ENCODE measurements at places on chromosomes 12 and 14. TPM values are rescaled to one million over a fixed set of nuclear protein-coding genes. Genes with fewer than 3 reads are reported as not detected.

GRCh38 chr14:34325493-34325892 is 136.5 kb downstream of the SPTSSA start:
- DNase-seq, result no peak
- H3K27me3 ChIP-seq, result peaks cover 7% of the 10 kb centered on the region
- H3K4me1 ChIP-seq, result no peaks in the 10 kb centered on the region
- no peak overlapping the region for H3K4me3 ChIP-seq

TEX22 gene
- 2.7 TPM for total RNA-seq

- DNase-seq, result no peak
- H3K4me3 ChIP-seq, result no peak overlapping the region
- no peaks in the 10 kb centered on the region for H3K27me3 ChIP-seq
- peaks cover 6% of the 10 kb centered on the region for H3K36me3 ChIP-seq
- no peak overlapping the region for H3K27ac ChIP-seq
Observed at GRCh38 chr14:26709019-26709418, 111.2 kb upstream of the NOVA1 start.

- DNase-seq, result no peak
- H3K36me3 ChIP-seq, result no peaks in the 10 kb centered on the region
- H3K27ac ChIP-seq, result no peak overlapping the region
Observed at GRCh38 chr14:70045844-70046535, 142.8 kb downstream of the SLC8A3 start.

DDX51 gene
- 29.5 TPM for total RNA-seq

PLEKHD1 gene
- 0.21 TPM for total RNA-seq

DNA sequence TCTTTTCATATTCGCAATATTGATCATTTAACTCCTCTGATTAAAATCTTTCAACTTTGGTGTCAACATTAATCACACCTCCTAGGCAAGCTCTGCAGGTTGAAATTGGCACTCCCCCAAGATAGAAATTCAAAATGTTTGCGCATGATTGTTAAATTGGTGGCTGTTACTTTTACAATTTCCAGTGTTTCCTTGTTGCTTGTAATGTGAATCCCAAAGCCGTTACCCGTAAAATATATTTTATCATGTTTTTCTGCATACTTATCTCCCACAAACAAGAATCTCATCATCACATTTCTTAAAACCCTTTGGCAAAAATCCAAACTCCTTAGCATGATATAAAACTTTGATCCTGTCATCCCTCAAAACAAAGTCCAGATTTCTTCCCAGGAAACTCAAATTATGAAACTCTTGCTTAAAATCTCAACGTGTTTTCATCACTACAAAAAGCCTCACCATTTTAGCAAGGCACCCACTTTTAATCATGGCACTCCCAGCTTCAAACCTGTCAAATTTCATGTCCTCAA is 14.7 kb downstream of the RTL1 start:
- H3K27me3 ChIP-seq, result peaks cover 34% of the 10 kb centered on the region
- H3K36me3 ChIP-seq, result no peaks in the 10 kb centered on the region
- H3K27ac ChIP-seq, result no peak overlapping the region
- no peak overlapping the region for H3K4me3 ChIP-seq
- no peak for DNase-seq

DNA sequence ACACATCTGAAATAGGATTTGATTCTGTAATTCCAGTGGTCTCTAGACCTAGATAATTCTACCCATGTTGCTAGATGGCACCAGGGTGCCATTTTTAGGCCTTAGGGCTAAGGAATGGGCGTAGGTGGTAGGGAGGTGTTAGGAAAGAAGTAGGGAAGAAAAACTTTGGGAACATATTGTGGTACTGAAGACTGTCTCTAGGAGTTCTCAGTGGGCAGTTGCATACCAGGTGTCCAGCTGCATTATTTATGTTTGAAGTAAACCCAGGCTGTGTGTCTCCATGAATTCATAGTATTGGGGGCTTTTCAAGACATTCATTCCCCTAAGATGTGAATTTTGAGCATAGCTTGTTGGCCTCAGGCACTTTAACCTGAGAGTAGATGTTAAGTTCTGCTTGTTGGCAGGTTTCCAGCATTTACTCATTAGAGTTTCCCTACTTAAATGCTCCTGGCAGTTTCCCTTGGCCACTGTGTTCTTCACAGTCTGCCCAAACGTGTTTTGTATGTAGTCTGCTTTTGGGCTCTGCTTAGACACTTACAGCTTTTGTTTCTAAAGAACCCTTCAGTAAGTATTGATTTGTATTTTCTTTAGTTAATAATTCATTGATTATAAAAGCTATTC is 31.5 kb upstream of the CCT2 start:
- DNase-seq, result no peak
- H3K36me3 ChIP-seq, result no peaks in the 10 kb centered on the region
- no peak overlapping the region for H3K4me3 ChIP-seq
- H3K27me3 ChIP-seq, result no peaks in the 10 kb centered on the region

DNA sequence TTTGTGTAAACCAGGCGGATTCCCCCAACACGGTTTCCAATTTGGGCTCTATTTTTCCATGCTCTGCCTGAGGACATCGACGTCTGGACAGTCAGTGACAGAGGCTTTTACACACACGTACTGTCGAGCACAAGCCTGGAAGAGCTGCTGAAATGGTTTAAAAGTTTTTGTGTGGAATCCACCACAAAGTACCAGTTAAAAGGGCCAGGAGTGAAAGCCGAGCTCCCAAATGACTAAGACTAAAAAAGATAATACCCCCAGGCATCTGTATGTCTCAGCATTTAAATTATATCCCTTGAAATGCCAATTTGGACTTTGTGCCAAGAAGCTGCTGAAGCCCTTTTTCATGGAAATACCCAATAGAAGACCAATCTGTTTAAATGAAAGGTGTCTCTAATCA is 173.2 kb downstream of the EGLN3 start:
- H3K27ac ChIP-seq, result no peak overlapping the region
- H3K4me1 ChIP-seq, result no peaks in the 10 kb centered on the region
- no peak for DNase-seq
- H3K27me3 ChIP-seq, result peaks cover 4% of the 10 kb centered on the region
- no peak overlapping the region for H3K4me3 ChIP-seq

- peaks cover 18% of the 10 kb centered on the region for H3K4me1 ChIP-seq
- DNase-seq, result no peak
- H3K27me3 ChIP-seq, result no peaks in the 10 kb centered on the region
- H3K27ac ChIP-seq, result no peak overlapping the region
- no peaks in the 10 kb centered on the region for H3K36me3 ChIP-seq
- no peak overlapping the region for H3K4me3 ChIP-seq
Observed at GRCh38 chr14:100222224-100223093, 16.5 kb upstream of the YY1 start.

DNA sequence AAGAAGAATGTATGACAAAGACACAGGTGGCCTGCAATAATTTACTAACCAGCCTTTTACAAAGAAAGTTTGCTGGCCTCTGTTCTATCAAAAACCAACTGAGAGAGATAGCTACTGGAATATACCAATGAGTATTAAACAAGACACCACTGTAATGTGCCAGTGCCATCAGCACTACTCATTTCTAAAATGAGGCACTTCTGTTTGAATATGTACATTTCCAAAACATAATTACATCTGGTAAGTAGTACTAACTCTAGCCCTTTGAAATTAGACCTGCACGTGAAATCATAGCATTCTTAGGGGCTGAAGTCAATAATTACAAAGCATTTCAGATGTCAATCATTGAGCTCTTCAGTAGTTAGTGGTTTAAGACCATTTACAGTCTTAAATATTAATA is 6.9 kb upstream of the SYCP3 start:
- no peak overlapping the region for H3K4me3 ChIP-seq
- DNase-seq, result no peak
- peaks cover 24% of the 10 kb centered on the region for H3K36me3 ChIP-seq
- H3K27ac ChIP-seq, result no peak overlapping the region
- peaks cover 23% of the 10 kb centered on the region for H3K4me1 ChIP-seq
- no peaks in the 10 kb centered on the region for H3K27me3 ChIP-seq

DNA sequence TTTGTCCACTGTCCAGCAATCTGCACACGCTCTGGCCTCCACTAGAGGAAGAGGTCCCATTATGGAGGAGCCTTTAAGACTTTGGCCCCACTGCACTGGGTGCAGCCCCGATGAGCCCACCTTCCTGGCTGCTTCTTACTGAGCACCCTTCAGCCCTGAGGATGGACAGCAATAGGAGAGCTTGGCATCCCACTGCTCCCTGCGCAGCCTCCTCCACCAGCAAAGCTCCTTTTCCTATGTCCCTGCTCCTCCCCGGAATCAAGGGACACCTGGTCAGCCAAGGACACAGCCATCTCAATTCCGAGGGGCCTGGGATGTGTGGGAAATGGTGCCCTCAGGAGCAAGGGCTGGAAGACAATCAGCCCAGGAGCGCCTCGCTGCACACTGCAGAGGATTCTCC is 94.7 kb downstream of the GCH1 start:
- peaks cover 4% of the 10 kb centered on the region for H3K4me1 ChIP-seq
- H3K4me3 ChIP-seq, result no peak overlapping the region
- H3K27ac ChIP-seq, result no peak overlapping the region
- peaks cover 10% of the 10 kb centered on the region for H3K27me3 ChIP-seq

LRFN5 gene
- total RNA-seq, result not detected

GRCh38 chr14:73776194-73776537 is 62.0 kb upstream of the PNMA1 start:
- DNase-seq, result no peak
- peaks cover 55% of the 10 kb centered on the region for H3K4me1 ChIP-seq
- no peaks in the 10 kb centered on the region for H3K27me3 ChIP-seq
- no peak overlapping the region for H3K27ac ChIP-seq
- no peaks in the 10 kb centered on the region for H3K36me3 ChIP-seq

GRCh38 chr12:27351476-27351875 is 18.8 kb downstream of the BMAL2 start:
- no peak overlapping the region for H3K27ac ChIP-seq
- no peaks in the 10 kb centered on the region for H3K36me3 ChIP-seq
- no peak overlapping the region for H3K4me3 ChIP-seq
- H3K4me1 ChIP-seq, result no peaks in the 10 kb centered on the region

DNA sequence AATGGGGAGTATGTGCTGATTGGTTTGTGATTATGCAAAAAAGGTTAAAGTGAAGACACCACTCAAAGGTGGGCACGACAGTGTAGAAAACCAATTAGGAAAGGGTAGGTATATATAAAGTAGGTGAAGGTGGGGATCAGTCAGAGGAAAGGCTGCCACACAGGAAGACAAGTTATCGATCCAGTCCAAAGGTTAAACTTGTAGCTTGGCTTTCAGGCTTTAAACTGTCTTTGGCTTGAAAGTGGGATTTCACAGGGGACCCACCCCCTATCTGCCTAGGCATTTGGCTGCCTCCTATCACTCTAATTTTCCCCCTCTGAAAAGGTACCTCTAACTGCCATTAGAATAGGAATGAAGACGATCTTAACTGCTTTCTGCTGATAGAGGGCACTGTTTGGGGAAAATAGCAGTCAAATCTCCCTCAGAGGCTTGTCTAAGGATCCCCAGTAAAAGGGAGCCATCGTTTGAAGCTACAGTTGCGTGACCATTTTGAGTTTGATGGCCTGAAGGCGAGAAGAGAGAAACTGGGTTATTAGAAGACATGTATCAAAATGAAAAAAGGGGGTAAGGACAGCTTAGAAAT is 250.2 kb downstream of the GPHN start:
- no peak for DNase-seq
- H3K27ac ChIP-seq, result no peak overlapping the region
- H3K4me3 ChIP-seq, result no peak overlapping the region
- no peaks in the 10 kb centered on the region for H3K36me3 ChIP-seq
- no peaks in the 10 kb centered on the region for H3K4me1 ChIP-seq

GRCh38 chr14:56490379-56490778 is 89.2 kb upstream of the TMEM260 start:
- no peak overlapping the region for H3K27ac ChIP-seq
- no peak for DNase-seq
- peaks cover 18% of the 10 kb centered on the region for H3K27me3 ChIP-seq
- H3K4me3 ChIP-seq, result no peak overlapping the region
- no peaks in the 10 kb centered on the region for H3K4me1 ChIP-seq

GRCh38 chr14:93090826-93091555 is 24.7 kb downstream of the ITPK1 start:
- H3K4me3 ChIP-seq, result no peak overlapping the region
- H3K4me1 ChIP-seq, result peaks cover 42% of the 10 kb centered on the region
- no peaks in the 10 kb centered on the region for H3K27me3 ChIP-seq
- no peaks in the 10 kb centered on the region for H3K36me3 ChIP-seq
- no peak overlapping the region for H3K27ac ChIP-seq

TESPA1 gene
- total RNA-seq, result 45.9 TPM

GRCh38 chr12:95681210-95681765 is 109.3 kb downstream of the NTN4 start:
- no peaks in the 10 kb centered on the region for H3K36me3 ChIP-seq
- H3K27ac ChIP-seq, result no peak overlapping the region
- DNase-seq, result no peak
- H3K4me1 ChIP-seq, result no peaks in the 10 kb centered on the region

DNA sequence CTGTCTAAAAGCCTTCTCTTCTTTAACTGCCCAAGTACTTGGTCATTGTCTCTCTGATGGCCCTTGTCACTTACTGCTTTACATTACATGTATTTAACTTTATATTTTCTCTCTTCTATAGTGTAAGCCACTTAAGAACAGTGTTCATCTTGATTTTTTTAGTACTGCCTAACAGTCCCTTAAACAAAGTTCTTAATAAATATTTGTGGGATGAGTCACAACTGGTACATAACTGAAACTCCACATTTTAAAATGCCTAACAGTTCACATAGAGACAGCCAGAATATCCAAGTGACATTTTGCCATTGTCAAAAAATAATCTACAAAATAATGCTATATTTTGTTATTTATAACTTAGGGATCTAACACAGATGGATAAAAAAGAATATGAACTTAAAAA is 146.6 kb downstream of the STXBP6 start:
- H3K36me3 ChIP-seq, result no peaks in the 10 kb centered on the region
- H3K4me3 ChIP-seq, result no peak overlapping the region
- DNase-seq, result no peak
- H3K27me3 ChIP-seq, result peaks cover 15% of the 10 kb centered on the region

- no peak for DNase-seq
- H3K4me3 ChIP-seq, result no peak overlapping the region
- no peaks in the 10 kb centered on the region for H3K36me3 ChIP-seq
Observed at GRCh38 chr12:28026701-28027100, 54.2 kb upstream of the PTHLH start.

OR6C6 gene
- not detected for total RNA-seq

SPIC gene
- not detected for total RNA-seq

APOF gene
- total RNA-seq, result not detected

DNA sequence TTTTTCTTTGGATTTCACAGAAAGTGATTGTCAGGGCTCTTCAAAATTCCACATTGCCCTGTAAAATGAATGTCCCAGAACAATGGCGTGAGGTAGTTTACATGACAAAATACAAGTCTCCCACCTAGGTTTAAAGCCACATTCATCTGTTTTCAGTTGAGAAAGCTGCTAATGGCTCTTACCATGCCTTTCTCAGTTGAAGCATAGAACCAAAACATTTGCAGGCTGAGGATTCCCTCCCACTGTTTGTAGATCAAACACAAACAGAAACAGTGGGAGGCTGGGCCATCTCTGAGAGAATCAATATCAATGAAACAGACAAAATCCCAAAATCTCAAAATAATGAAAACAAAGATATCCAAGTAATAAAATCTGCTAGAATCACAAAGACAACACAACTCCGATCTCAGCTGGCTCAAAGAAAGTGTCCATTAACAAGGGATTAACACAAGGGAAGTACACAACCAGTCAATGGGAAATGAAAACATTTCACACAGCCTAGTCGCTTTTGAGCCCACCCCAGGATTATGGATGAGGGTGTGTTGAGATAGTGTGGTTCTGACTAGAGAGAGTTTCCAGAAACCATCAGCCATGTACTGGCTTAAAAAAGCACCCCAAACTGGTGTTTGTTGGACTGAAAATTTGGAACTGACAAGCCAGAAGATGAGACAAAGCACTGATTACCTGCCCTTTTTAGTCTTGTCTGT is 54.5 kb upstream of the TMEM260 start:
- peaks cover 29% of the 10 kb centered on the region for H3K27me3 ChIP-seq
- no peaks in the 10 kb centered on the region for H3K36me3 ChIP-seq
- H3K4me1 ChIP-seq, result no peaks in the 10 kb centered on the region
- no peak overlapping the region for H3K27ac ChIP-seq
